MV-4-11 (cell line): ENCODE measurements at places on chromosomes 11 and 22.
A peak's percentile ranks its signal among the peaks of the same experiment; 100 is the strongest.

DNA sequence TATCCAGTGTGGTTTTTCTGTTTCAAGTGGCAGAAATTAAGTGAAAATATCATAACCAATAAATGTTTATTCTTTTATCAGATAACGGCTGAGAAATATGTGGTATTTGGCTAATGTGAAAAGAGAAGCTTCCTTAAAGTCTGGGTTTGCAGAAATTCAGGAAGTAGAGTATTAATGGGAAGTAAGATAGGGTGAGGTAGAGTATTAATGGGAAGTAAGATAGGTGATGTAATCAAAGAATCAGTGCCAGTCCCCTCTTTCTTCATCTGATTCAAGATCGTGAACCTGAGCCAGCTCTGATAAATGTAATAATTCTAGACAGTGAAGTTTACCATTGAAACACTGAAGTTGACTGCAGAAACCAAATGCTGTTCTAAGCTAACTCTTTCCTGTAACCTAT is 30.9 kb downstream of the TRPC6 start:
- no peak for DNase-seq

DNA sequence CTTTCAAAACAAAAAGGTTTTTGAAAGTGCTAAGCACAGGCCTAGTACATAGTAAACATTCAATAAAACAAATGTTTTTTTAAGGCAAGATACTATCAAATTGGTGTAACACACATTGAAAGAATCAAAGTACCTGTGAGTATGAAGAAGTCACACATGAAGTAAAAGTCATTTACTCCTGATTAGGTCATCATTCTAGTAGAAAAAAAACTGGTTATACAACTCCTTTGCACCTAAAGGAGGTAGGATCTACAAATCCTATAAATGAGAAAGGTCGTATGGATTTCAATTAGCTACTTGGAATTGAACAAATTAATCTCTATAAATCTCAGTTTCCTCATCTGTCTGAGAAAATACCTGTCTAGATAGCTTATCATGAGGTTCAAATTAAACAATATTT is 80.8 kb downstream of the SIK3 start:
- no peak for DNase-seq

DNA sequence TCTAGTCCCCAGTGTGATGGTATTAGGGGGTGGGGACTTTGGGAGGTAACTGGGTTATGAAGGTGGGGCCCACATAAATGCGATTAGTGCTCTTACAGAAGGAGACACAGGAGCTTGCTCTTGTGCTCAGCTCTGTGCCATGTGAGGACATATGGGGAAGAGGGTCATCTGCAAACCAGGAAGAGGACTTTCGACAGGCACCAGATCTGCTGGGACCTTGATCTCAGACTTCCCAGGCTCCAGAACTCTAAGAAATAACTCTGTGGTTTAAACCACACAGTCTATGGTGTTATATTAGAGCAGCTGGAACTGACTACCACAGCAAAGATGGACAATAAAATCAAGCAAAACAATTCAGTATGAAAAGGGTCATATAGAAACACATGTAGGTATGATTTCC is 26.7 kb downstream of the NNMT start:
- peak; percentile 18 for DNase-seq

GRCh38 chr11:31449040-31449439 is 60.4 kb downstream of the IMMP1L start:
- no peak for DNase-seq

DNA sequence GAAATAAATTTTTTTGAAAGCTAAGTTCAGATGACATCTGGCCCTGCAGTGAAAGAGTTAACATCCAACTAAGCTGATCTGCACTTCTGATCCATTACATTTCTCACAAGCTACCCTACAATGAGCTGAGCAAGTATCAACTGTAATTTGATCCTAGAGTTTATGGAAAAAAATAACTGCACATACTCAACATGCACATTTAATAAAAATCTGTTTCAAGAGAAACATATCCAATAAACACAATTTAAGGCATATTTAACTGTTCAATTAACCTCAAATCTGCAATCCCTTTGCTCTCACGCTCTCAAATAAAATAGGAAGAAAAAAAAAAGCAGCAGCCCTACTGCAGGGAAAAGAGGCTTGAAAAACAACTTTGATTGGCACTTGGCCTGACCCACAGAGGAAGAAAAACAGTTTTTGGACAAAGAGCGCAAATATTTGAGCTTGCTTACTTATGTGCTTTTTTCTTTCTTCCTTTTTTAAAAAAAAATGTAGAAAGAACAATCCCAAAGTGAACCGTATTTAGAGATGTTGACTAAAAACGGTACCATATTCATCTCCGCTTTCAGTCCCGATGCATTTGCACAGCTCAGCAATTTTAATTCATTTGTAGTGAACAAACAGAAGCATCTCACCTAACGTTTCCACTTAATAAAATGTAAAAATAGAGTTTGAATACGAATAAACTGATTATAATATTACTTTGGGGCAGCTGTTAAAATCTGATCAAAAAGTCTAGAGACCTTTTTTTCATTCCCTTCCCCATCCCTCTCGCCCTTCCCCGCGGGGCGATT is 1.6 kb downstream of the SESN3 start:
- DNase-seq: no peak

DNA sequence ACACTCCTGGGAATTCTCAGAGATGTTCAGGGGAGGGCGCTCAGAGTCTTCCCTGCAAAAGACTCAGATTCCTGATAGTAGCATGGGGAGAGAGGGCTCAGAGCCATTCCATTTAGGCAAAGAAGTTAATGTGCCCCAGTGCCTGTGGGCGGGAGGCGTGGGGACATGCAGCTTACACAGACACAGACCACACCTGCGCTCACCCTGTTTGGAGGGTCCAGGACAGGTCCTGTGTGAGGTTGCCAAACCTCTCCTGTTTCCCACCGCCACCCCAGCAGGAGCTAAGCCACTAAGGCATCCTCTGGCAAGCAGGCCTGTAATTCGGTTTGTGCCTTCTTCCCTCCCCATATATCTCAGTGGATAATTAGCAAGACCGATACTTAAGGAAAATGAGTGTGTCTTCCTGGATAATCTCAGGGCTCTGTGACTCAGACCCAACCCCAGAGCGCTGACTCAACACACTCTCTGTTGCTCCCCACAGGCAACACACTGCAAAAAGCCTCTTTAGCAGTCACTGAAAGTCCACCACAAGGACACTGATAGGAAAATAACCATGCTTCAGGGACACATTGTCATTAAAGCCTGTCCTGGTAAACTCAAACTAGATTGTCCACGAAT is 118.9 kb upstream of the LMO1 start:
- no peak for DNase-seq

DNA sequence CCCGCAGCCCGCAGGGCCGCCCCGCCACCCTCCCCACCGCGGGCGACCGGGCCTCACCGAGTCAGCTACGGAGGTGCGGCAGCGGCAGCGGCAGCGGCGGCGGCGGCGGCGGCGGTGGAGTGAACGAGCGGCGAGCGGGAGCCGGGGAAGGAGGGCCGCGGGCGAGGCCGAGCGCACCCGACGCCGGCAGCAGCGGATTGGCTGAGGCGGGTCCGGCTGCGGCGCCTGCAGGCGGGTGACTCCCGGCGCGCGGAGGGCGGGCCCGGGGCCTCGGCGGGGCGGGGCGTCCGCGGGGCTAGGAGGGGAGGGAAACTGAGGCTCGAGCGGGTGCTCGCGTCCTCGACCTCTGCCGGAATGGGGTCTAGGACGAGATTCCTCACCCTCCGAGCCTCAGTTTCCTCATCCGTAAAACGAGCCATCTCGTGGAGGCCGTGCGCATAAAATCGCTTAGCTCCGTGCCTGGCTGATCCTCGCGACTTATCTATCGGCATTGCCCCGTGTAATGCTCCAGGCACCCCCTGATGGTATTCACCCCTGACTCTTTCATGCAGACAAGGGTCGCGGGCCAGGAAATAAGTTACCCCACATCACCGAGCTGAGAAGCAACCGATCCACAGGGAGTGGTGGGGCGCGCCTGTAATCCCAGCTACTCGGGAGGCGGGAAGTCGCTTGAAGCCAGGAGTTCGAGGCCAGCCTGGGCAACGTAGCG is at the start of gene CPT1A:
CPT1A (minus strand) TSS at position 199 of the 709 bp plus-strand sequence. CDS start 26,442 bp downstream, outside the sequence.
- DNase-seq: peak; percentile 40

DNA sequence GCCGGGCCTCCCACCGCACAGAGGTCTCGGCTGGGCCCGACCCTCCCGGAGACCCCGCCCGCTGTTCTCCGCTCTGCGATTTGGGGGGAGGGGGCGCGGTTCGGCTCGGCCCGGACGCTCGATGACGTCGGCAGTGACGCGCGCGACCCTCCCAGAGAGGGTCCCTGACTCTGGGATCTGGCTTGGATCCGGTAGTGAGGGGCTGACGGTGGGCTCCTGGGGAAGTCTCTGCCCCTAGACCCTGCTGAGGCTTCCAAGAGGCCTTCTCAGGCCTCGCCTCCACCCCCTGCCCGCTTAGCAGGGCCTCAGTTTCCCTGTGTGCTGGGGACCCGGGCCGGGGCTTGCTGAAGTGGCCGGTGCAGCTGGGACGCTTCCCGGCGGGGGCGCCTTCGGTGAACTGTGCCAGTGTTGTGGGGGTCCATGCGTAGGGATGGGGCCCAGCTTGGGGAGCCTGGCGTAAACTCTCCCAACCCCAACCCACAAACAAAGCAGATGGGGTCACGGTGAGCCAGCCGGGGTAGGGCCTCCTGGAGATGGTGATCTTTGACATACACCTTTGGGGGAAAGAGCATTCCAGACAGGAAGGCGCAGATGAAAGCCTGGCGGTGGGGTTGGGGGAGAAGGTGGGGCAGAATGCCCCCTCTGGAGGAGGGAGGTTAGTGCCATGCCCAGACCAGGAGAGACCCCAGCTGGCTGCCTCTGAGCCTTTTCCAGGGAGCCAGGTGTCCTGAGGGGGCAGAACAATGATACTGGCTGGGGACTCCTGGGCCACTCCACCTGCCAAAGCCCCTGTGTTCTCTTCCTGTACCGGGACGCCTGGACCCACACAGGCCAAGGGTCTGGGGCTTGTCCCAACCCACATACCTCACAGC is 1.0 kb downstream of the B4GALNT4 start:
- no peak for DNase-seq

GRCh38 chr22:42519525-42520401 is at the start of gene RRP7A:
RRP7A (minus strand) TSS chr22:42519796; CDS start chr22:42519786, 10 bp downstream.
- peak; percentile 61 for DNase-seq

DNA sequence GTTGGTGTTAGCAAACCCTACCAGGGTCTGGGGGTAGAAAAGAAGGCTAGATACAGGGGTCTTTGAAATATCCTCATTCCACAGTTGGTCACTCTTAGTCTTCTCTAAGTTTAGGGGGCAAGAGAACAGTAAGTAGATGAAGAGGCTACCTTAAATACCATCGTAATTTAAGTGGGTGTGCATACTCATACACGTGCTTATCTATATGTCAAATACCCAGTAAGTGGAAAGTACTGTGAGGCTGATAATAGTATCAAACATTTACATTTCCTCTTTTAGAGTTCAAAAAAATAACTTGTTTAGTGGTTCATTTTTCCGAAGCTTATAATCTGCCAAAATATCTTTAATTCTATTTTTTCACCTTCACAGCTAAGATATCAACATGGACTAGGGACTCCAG is 90.7 kb downstream of the WNT11 start:
- no peak for DNase-seq

DNA sequence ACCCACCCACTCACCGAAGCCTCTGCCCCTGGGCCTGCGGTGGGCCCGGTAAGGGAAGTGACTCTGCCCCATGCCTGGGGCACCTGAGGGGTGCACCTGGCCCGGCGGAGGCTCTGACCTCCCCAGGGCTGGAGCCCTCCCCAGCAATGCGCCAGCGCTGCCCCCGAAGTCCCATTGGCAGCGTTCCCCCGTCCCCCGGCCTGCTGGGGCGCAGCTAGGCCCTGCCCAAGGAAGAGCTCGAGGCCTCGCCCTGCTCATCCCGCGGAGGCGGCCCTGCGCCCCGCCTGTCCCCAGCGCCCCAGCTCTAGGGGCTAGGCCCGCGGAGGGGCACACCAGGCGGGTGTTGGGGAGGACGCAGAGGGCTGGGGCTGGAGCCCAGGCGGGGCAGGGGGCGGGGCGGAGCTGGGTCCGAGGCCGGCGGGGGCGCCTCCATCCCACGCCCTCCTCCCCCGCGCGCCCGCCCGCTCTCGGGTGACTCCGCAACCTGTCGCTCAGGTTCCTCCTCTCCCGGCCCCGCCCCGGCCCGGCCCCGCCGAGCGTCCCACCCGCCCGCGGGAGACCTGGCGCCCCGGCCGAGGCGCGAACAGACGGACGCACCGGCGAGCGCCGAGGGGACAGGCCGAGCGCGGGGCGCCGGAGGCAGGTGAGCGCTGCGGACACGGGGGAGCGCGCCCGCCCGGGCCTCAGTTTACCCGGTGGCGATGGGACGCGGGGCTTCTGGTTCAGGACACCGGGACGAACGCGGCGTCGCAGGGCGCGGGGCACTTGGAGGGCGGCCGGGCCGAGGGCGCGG is at the start of gene EPS8L2:
EPS8L2 (plus strand) TSS at position 586 of the 793 bp plus-strand sequence. CDS start 3,177 bp downstream, outside the sequence.
- DNase-seq: no peak

- no peak for DNase-seq
These were observed 812.6 kb downstream of the OPCML start for GRCh38 chr11:132719684-132720083.

GRCh38 chr22:49404576-49405241 is 423.0 kb downstream of the BRD1 start:
- no peak for DNase-seq

GRCh38 chr11:120704256-120704750 is 192.8 kb downstream of the GRIK4 start:
- DNase-seq: no peak
